NCI-H1092 treated with DMSO at 0.1 percent for 48 hours (cell line): ENCODE measurements at places on chromosomes 3 and 15.

DNA sequence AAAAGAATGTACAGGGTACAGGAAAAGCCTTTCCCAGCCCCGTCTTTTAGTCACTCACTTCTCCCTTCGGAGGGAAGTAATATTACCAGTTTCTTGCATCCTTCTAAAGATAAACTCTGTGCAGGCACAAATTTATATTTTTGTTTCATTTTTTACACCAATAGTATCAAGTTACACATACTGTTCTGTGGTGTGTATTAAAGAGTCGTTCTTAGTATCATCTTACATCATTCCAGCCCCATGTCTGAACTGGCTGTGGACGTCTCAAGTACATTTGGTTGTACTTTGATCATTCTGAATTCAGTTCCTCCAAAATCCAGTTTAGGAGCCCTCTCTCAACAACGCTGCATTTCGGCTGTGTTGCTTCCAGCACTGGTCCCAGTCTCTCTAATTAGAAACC, 68.7 kb downstream of the LMLN start:
- DNase-seq, result no peak

DNA sequence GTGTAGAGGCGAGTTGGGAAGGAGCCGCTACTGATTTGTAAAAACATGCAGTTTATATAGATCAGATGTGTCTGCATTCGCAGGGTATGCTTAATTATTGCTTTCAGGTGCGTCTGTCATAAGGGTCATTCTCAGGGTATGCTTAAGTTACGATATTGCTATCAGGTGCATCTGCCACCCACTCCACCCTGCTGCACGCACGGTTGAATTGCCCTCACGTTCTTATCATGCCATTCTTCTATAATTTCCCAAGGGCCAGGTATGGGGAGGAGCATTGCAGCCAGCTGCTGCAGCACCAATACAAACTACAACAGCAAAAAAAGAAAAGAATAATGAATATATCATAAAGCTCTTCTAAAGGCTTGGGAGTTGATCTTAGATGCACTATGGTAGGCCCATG, 230.0 kb downstream of the KBTBD8 start:
- no peak for DNase-seq

DNA sequence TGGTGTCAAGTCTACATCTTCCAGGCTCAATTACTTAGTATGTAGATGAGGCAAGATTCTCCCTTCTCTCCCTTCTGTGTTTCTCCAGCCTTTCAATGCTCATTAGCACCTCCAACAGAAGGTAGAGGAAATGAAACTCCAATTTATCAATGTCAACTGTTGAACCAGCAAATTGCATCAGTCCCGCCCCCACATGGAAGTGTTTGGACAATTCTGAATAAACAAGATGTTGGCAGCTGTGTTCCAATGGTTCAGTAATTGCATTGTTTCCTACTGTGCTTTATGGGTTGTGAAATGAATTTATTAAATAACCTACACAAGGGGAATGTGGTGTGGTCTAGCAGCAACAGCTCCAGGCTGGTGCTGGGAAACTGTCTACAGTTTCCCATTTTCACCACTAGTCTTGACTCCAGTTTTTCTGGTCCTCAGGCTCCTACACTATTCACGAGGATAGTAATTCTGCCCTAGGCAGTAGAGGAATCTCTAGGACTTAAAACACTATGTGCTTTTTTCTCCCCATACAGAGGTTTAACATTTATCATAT, 91.9 kb downstream of the MB21D2 start:
- DNase-seq, result peak; percentile 85

GRCh38 chr3:168396861-168397260, 301.1 kb upstream of the GOLIM4 start:
- DNase-seq, result no peak

GRCh38 chr3:112794622-112795172, 52.0 kb downstream of the CD200R1L start:
- DNase-seq, result peak; percentile 8

- no peak for DNase-seq
Measured at GRCh38 chr3:8529738-8530525, 28.3 kb downstream of the LMCD1 start.

DNA sequence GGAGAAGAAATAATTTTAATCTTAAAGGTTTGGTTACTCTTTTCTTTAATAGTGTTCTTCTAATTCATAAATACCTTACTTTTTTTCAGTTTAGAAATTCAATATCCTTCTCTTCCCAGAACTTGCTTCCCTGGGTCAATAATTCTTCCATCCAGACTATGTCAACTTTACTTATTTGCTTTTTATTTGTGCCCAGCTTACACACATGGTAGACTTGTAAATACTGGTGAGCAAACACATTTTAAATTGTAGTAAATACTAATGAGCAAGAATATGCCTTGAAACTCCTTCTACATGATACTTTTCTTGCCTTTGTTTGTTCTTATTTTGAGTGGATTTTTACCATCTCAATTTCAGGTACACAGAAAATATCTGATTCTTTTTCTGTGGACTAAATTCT, 33.7 kb downstream of the SST start:
- DNase-seq, result no peak

DNA sequence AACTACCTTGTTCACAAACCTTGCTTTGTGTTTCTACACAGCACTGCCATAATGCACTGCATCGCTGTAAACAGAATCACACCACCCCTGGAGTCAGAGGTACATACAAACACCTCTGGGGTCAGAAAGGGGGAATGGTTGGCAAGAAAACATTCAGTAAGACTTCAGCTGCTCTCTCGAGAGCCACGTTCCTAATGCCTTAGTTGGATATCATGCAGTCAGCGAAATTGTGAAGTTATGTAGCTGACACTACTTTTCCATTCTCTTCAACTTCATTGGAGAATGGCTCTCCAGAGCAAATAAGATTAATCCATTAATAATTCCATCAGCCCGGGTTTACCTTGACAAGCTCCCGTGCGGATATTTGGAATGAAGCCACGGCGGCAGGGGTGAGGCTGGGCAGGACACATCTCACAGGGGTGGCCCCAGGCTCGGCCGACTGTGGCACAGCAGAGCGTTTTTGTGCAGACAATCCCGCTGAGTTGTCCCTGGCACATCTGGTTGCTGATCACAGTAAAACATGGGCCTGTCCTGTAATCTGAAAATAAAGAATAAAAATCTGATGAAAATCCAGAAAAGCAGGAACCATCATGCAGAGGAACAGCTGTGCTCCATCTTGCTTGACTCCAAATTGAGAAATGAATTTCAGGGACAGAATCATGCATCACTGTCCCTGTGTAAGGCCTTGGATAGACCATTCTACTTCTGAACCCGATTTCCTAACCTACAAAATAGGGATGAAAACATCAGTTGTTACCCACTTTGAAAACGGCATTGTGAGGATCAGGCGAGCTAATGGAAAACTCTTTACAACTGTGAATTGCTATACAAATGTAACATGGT, 108.0 kb downstream of the FBN1 start:
- DNase-seq, result no peak

GRCh38 chr3:107512108-107512507, 10.7 kb upstream of the BBX start:
- DNase-seq, result no peak

DNA sequence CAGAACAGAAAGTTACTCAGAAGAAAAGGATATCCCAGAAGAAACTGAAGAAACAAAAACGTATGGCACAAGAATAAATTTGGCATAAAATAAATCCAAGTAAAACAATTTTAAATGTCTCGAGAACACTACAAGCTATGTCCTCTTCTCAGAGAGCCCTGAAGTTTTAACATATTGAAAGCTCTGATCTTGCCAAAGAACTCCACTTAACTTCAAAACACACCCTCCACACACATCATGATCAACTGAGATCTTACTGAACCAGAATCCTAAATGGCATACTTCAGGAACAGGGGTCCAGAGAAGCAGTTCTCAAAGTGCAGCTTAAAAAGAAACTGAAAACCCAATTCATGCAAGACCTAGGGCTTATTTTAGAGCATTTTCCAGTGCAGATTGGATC, 194.3 kb downstream of the MAGI1 start:
- DNase-seq, result no peak

DNA sequence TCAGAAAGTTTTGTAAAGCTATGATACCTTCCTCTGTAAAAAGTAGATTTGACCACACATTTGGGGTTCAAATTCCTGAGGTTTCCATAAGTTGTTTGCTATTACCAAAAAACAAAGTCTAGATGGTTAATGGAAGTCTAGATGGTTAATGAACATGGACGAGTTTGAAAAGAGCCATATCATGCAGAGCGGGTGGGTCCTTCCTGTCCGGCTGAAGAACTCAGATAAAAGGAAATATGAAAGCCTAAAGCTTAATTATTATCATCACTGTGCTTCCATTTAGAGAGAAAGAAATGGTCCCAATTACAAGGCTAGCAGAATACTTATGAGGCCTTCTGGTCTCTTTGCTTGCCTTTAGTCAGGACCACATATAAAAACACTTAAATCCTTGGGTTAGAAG, 132.1 kb upstream of the SATB1 start:
- no peak for DNase-seq
